ENCODE measurements at places on chromosomes 5 and 9.

DNA sequence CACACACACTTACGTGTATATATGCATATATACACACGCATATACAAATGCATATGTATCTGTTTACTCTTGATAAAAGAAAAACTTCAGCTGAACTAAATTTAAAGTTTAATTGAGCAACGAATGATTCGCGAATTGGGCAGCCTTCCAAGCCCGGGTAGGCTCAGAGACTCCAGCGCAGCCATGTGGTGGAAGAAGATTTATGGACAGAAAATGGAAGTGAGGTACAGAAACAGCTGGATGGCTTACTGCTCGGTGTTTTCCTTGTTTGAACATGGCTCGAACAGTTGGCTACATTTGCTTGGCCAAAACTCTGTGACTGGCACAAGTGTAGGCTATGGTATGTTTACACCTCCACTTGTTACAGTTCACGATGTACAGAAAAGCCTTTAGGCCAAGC lies 239.3 kb upstream of the PRDM9 start:
- no peak for DNase-seq

DNA sequence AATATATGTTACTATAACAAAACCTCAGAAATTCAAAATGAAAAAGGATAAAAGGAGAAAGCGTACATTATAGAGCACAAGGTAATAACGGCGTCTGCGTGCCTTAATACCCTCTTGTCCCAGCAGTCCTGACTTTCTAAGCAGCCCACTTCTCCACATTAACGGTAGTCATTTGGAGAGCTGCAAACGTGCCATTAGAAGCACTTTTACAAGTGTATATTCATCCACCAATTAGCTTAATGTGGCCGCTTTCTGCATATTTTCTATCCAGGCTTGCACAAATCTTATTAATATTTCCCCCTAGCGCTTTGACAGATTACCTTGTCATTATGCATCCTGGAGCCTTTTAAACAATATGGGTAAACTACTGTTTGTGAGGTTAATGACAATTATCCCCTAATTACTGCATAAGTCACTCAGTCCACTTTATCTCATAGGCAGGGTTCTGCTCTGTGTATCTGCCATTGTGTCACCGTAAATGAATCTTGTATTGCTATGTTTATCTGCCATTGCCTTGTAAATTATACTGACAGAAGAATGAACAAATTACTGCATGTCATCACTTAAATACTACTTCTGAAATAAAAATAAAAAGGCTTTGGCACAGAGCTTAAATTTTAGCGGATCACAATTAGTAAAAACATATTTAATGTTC lies 421.3 kb downstream of the BNC2 start:
- DNase-seq, result no peak

DNA sequence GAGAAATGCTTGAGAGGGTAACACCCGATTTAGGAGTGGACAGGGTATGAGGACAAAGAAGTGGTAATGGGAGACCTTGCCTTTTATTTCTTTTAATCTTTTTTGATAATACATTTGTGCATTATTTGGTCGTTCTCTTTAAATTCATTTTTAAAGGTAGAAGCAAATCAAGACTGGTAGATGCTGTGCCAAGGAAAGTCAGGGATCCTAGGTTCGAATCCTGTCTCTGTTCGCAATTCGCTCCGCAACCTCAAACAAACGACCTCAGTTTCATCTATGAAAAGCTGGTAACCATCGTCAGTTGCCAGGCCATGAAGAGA lies 353 bp upstream of the TMED9 start:
- no peak for DNase-seq

- DNase-seq, result no peak
Measured at GRCh38 chr9:124549016-124549415, 41.8 kb upstream of the NR5A1 start.

DNA sequence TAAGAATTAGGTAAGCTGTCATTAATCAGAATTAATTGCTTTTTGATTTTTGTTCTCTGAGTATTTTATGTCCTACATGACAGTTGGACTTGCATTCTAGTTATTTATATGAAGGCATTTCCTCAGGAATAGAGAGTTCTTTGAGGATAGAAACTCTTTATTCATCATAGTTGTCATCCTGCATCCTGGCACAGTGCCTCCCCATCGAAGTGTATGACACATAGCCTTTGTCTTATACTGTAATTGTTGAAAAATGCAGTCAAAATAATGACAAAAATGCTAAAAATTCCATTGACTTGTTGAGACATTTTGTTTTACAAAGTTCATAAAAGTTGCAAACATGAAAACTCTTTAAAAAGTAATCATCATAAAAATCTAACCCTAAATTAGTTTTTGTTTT lies 36.5 kb downstream of the CFAP95 start:
- no peak for DNase-seq

GRCh38 chr5:140000332-140000731 lies 42.8 kb downstream of the NRG2 start:
- no peak for DNase-seq

- no peak for DNase-seq
Measured at GRCh38 chr5:174720612-174721529, 3.5 kb upstream of the MSX2 start.

DNA sequence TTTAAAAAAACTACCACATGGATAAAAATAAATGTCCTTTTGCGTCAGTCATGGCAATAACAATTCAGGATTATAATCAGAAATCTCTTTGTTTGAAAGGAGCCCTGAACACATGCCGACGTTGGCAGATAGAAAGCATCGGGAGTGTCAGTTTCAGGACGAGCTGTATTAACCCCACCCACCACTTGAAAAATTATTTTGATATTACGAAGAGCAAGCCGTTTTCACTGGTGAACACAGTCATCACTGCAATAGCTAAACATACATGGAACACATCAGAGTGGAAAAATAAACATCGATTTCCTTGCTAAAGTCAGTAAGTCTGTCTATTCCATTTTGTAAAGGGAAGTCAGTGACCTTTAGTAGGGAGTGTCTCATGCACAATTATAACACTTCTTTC lies 266.4 kb upstream of the FBXL7 start:
- no peak for DNase-seq

- DNase-seq, result no peak
Measured at GRCh38 chr9:87180361-87180760, 233.1 kb upstream of the GAS1 start.

GRCh38 chr5:154766558-154767281 lies 11.5 kb downstream of the LARP1 start:
- no peak for DNase-seq

GRCh38 chr5:168770036-168770498 lies 190.9 kb upstream of the PANK3 start:
- no peak for DNase-seq

DNA sequence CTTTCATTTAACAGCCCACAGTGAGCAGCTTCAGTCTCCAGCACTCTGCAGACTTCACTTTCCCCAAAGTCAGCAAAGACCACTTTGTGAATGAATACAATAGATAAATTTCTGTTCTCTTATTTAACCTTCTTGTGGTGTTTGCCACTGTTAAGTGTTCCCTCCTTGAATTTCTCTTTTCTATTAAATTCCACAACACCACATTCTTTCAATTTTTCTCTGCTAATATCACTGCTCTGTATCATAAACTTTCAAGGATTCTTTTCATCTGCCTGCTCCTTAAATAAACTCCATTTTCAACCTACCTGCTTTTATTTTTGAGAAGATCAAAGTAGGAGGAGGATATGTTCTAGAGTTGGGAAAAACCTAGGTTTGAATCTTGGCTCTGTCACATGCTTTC lies 739.5 kb upstream of the GRAMD2B start:
- no peak for DNase-seq

DNA sequence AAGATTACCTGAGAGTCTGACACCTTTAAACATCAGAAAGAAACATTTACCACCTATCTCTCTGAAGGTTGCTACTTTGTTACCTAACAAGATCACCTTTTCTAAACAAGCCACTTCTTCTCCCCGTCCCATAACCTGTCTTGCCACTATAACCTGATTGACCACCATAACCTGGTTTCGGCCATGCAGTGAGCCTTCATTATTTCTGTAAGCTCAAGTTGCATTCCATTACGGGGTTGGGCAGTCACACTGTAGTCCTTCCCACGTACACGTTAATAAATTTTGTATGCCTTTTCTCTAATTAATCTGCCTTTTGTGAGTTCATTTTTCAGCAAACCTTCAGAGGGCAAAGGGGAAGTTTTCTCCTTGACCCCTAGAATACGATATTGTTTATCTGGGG lies 28.0 kb upstream of the CCNG1 start:
- no peak for DNase-seq

GRCh38 chr5:106940301-106940846 lies 730.4 kb downstream of the EFNA5 start:
- no peak for DNase-seq

GRCh38 chr9:129478961-129479630 lies 141.8 kb downstream of the C9orf50 start:
- no peak for DNase-seq

DNA sequence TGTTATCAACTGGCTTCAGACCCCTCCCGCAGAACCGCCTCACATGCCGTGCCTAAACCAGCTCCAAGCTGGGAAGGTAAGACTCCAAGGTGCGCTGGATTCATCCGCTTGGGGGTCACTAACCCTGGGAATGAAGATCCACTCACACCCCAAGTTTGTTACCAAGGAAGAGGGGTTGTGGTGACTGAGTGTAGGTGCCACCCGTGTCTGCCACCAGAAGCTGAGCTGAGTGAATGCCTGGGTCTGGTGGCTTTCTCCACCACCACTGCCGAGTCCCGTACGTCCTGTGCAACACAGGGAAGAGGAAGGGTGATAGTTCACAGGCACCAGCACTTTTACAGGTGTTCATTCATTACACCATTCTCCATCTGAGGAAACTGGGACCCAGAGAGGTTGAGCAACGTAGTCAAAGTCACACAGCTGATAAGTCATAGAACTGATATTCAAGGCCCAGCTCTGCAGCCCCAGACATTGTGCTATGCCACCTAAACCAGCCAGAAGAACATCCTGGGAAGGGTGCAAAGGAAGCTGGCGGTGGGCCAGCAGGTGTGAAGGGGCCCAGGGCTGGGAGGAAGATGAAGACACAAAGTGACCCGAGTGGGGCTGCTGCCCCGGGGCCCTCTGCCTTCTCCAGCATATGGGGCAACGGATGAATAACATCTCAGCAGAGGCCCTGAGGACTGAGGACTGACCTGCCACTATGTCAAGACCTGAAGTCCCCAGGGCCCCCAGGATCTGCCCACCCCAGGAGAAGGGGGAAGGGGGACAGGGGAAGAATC lies 70.9 kb upstream of the PPP1R26 start:
- DNase-seq, result no peak

- no peak for DNase-seq
Measured at GRCh38 chr5:59712836-59713497, 180.6 kb downstream of the PDE4D start.

GRCh38 chr9:137025517-137025966 lies 2.5 kb downstream of the ABCA2 start:
- DNase-seq, result no peak

- DNase-seq, result no peak
Measured at GRCh38 chr9:70994582-70994981, 126.8 kb downstream of the TRPM3 start.

DNA sequence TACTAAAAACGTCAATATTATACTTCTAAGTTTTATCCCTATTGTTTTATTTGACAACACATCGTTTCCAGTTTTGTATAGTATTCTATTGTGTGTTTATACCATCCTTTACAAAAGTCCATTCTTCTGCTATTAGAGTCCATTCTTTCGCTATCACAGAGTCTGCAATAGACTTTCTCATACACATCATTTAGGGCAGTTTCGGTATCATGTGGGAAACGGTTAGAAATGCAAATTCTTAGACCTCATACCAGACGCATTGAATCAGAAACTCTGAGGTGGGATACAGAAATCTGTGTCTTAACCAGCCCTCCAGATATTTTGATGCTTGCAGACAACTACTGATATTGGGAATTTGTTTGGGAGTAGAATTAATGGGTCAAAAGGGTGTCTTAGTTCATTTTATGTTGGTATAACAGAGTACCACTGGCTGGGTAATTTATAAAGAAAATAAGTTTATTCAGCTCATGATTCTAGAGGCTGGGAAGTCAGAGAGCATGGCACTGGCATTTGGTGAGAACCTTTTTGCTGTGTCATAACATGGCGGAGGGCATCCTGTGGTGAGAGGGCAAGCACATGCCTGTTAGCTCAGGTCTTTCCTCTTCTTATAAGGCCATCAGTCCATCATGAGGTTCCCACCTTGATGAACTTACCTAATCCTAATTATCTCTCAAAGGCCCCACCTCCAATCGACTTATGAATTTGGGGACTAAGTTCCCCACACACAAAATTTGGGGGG lies 21.1 kb downstream of the CARTPT start:
- DNase-seq, result no peak

DNA sequence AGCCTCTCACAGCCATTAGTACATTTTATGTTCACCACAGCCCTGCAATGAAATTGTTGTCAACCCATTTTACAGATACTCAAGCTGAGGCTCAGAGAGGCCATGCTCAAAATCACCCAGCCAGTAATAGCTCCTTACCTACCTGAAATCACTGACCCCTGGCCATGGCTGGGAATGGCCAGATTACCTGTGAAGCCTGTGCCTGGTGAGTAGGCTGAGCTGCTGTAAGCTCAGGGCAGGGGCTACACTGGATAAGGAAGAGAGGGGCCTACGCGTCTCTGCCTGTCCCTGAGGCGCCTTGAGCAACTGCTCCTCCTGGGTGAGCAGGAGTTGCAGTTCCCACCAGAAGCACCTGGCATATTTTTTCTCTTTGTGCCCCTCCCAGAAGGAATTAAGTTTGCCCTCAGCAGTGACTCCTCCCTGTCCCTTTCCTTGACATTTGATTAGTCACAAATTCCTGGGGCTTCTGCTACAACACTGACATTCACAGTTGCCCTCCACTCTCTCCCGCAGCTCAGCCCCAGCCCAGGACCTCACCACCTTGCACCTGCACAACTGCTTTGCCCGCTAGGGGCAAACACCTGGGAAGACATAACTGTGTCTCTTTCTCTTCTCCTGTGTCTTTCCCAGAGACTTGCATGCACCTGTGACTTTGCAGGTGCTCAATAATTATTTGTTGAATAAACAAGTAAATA lies 5.7 kb downstream of the CLTB start:
- DNase-seq, result no peak

GRCh38 chr5:169115461-169116124 lies 185.3 kb downstream of the SLIT3 start:
- no peak for DNase-seq

GRCh38 chr9:72038408-72038807 lies 22.0 kb downstream of the C9orf57 start:
- no peak for DNase-seq

DNA sequence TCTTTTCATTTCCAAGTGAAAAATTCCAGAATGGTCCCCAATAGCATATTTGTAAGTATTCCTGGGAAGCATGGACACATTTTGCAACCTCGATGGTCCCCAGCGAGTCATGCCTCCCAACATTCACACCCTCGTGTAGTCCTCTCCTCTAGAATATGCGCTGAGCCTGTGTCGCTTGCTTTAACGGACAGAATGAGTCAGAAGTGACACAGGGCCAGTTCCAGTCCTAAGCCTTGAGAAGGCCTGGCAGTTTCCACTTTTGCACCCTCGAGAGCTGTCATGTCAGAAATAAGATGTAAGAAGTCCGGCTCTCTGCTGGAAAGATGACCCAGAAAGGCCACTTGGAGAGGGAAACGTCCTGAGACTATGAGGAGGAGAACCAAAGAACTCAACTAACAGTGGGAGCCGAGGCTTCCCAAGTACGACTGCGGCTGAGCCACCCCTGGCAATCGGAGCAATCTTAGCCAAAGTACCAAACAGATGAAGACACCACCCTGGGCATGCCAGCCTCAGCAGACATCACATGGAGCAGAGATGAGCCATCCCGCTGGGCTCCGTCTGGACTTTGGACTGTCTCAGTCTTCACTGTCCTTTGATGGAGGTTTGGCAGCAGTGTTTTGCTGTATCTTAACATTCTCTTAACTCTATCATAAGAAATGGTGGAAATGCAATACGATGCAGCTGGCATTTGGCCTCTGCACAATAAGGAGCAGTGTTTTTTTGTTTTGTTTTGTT lies 42.6 kb upstream of the GFPT2 start:
- no peak for DNase-seq

GRCh38 chr9:10062629-10063395 lies 550.0 kb downstream of the PTPRD start:
- no peak for DNase-seq

Data from T-cell (primary cell).